ENCODE measurements at places on chromosomes 12 and 14.
A peak's percentile ranks its signal among the peaks of the same experiment; 100 is the strongest.

DNA sequence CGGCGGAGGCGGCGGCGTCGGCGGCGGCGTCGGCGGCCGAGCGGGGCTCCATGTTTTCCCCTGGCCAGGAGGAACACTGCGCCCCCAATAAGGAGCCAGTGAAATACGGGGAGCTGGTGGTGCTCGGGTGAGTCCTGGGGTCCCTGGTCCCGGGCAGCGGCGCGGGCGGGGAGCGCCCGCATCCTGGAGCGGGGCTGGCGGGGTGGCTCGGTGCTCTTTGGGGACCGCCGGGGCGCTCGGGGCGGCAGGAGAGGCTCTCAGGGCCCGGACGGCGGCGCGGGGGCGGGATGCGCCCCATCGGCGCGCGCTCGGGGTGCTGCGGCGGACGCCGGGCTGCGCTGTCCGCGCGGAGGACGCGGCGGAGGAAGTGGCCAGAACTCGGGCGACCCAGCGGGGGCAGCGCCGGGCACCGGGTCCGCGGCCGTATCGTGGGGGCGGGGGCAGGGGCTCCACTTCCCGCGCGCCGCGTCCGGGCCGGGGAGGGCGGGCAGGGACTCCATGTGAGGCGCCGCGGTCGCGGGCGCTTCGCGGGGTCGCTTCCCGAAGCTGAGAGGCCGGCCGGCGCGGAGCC, 485 bp downstream of the PELI2 start:
- no peak for DNase-seq

DNA sequence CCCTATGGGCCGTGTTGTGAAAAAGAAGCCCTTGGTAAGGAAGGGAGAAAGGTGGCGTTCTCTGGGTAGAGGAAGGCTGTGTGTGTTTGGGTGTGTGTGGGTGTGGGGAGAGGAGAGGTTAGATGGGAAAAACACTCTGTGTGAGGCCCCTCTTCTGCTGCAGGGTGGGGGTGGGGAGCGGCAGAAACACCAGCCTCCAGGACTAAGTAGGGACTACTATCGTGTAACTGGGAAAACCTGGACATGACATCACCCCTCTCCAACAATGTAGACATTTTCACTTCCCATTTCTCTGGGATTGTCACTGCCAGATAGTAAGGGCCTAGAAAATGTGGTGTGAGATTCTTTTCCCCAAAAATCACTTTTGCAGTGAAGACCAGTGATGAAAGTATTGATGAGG, 205.0 kb downstream of the NTF3 start:
- DNase-seq = no peak

- no peak for DNase-seq
Observed at GRCh38 chr12:131409211-131409610, 301.7 kb upstream of the SFSWAP start.

- no peak for DNase-seq
Observed at GRCh38 chr12:6225630-6226001, 25.4 kb downstream of the CD9 start.

- DNase-seq = no peak
Observed at GRCh38 chr14:102196039-102196901, 56.6 kb downstream of the WDR20 start.

DNA sequence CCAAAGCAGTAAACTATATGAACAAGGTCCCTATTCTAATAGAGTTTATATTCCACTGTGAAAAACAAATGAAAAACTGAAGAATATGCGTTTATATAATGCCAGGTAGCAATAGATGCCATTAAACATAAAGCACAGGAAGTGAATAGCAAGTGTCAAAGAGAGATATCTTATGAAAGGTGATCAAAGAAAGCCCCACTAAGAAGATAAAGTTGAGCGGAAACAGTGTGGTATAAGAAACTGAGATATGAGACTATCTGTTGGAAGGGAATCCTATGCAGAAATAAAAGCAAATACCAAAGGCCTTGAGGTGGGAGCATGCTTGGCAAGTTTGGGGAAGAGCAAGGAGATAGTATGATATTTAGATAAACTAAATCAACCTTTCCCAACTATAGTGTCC, 123.1 kb upstream of the FAR2 start:
- DNase-seq = no peak

DNA sequence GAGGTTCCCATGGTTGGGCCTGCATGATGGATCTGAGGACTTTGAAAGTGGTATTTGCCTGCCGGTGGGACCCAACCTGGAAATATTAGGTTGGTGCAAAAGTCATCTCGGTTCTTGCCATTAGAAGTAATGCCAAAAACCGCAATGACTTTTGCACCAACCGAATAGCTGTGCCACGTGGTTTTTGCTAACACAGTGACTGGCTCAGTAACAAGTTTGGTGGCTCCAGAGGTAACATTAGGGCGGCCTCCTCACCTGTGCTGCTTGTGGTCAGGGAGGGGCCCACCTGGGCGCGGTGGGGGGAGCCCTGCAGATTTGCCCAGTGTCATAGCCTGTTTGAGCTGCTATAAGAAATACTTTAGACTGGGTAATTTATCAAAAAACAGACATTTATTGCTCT, 1.8 kb downstream of the BDKRB2 start:
- no peak for DNase-seq

DNA sequence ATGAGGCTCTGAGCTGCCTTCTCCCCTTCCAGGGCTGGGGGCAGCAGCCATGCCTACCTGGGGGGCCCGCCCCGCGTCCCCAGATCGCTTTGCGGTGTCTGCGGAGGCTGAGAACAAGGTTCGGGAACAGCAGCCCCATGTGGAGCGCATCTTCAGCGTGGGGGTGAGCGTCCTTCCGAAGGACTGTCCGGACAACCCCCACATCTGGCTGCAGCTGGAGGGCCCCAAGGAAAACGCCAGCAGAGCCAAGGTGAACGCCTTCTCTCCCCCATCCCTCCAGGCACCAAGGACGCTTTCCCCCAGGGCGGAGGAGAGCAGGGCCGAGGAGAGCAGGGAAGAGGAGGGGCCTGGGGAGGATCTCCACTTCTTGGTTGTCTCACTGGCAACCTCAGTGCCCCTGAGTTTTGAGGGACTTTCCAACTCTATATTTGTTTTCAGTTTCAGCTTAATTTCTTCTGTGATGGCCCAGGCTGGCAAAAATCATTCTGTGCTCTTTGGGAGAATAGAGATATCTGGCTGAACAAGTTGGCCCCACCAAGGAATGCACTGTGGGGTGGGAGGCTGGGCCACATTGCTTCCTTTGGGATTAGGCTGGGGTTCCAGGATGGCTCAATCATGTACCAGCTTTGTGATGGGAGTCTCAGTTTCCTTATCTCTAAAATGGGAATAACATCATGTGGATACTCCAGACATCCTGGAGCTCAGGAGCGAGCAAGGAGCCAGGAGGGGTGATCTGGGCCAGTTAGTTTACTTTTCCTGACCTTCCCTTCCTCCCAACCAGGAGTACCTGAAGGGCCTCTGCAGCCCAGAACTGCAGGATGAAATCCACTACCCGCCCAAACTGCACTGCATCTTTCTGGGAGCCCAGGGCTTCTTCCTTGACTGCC, 1.2 kb downstream of the KHNYN start:
- DNase-seq = peak; percentile 52

DNA sequence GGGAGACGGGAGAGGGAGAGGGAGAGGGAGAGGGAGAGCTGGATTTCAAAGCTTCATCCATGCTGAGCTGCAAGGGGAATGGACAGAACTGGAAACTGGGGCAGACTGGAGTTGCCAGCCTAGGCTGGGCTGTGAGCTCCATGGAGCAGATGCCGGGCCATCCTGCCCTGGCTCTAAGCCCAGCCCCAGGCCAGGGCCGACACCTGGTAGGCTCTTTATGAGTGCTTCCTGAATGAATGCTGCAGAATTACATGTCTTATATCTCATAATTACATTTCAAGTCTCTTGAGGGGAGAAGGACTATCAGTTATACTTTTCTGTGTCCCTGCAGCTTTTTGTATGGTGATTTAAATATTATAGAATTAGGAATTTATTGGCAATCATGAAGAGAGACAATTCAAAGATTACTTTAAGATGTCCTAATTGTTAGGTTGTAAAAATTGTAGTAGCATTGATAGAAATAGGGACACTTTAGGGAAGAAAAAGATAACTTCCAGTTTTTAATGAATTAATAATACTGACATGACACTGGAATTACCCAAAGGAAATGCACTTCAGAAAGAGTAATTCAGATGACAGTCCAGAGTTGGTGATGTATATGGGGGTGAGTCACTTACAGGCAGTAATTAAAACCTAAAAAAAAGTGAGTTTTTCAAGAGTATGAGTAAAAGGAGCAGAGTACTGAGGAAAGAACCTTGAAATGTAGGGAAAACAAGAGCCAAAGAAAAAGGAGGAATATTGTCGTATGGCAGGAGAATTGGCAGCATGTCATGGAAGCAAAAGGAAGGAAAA, 29.0 kb downstream of the SCYL2 start:
- DNase-seq = no peak

GRCh38 chr12:108237272-108237671, 101.8 kb downstream of the CMKLR1 start:
- no peak for DNase-seq

- DNase-seq = no peak
Observed at GRCh38 chr12:51429700-51430099, 5.1 kb downstream of the SLC4A8 start.

- no peak for DNase-seq
Observed at GRCh38 chr12:97151481-97151880, 244.4 kb downstream of the NEDD1 start.

GRCh38 chr12:573232-573631, 90.0 kb downstream of the NINJ2 start:
- no peak for DNase-seq

DNA sequence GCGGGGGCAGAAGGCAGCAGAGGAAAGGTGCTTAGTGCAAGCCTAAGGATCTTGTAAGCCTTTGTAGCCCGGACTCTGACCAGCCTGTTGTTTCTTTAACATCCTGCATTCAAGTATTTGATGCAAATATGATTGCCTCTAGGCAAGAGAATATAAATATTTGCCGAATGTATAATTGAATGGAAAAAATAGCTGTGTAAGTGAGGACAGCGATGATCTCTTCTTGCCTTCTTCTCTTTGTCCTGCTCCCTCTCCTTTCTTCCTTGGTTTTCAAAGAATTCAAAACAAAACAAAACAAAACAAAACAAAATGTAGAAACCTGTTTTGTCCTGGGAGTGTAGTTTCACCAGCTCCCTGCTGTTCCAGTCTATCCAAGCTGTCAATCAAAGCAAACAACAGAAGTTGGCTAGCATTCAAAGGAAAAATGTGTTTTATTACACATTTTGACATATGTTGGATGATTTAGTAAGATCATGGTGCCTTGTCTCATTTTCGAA, 74.9 kb upstream of the CPM start:
- DNase-seq = no peak

GRCh38 chr12:19665121-19665900, 226.0 kb downstream of the AEBP2 start:
- no peak for DNase-seq

DNA sequence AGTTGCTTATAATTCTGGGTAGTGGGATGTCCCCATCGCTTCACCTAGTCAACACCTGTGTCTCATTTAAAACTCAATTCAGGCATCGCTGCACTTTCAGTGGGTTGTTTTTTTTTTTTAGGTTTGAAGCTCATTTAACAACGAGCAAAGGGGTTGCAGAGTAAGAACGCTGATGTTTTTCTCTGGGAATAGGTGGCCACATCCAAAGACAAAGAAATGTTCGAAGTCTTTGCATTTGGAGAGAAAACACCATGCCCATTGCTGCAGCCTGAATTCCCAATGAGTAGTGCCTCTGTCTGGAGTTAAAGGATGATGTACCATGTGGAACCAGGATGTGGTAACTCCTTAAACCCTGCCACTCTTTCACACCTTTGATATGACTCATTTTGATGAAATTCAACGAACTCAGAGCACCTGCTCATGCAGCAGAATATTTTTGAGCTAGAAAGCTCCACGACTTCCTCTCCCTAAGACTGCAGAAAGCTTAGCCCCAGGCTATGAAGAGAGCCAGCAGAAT, 35.1 kb upstream of the BATF start:
- no peak for DNase-seq

DNA sequence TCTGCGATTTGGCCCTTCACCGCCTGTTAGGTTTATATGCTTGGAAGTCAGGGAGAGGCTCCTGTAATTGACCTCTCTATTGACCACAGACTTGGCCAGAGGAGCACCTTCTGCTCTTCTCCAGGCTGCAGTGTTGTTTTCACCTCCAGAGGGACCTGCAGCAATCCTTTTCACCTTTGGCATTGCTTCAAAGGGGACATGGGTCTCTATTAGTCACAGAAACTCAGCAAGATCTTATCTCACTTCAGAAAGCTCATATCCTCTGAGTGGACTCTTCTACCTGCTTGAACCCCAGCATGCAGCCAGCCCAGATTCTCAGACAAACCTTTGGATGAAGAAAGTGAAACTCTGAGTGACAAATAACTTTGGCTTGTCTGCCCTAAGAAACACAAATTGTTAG, 339.3 kb downstream of the NRXN3 start:
- no peak for DNase-seq

DNA sequence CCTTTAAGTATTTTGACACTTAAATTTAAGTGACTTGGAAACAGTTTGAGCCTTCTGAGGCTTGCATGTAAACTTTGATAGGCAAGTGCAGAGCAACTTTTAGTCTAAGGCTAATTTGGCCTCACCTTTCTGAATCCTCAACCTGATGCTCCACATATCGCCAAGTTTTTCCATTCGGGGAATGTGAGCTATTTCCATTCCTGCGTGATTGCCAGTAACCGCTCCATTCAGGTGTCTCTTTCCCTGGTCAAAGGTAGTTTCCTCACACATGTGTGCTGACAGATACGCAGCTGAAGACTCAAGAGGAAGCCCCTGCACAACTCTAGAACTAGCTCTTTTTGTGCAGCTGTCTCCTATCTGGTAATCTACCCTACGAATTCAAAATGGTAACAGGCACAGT, 25.4 kb upstream of the FUT8 start:
- DNase-seq = no peak

GRCh38 chr14:54127526-54127925, 170.9 kb upstream of the BMP4 start:
- DNase-seq = no peak

- no peak for DNase-seq
Observed at GRCh38 chr12:53530061-53530460, 22.8 kb upstream of the NPFF start.

DNA sequence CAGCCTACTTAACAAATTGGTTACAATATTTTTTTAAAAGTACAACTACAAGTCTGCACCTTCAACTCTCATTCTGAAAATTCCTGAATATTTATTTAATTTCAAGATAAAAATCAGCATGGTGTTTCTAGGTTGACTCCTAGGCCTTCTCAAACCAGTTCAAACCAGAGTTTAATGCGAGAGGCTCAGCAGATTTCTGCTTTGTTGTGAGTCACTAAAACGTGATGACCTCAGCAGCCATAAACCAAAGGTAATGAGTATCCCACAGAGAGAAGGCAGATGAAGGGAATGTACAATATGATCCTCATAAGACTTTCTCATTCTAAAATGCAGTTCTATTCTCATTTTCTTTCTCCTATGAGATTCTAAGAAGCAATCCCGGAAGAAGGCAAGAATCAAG, 1.5 kb downstream of the PRDM4 start:
- peak; percentile 19 for DNase-seq

DNA sequence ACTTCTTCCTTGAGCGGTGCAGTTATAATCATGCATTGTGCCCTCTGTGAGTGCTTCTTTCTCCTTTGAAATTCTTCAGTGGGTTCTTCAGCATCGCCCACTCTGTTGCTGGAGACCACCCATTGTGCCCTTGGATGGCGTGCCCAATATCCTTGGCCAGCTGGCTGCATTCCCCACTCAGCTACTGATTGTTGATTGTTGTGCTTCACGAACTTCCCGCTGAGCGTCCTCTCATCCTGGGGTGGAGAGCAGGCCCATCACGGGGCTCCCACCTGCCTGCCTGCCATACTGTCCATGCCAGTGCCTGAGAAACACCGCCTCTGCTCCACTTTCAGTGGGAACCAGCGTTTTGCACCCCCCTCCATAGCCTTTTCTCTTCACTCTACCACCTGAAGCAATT, 8.6 kb upstream of the SSTR1 start:
- DNase-seq = no peak
